ENCODE measurements at places on chromosomes 2 and 18.

GRCh38 chr18:10482985-10483949 is 28.8 kb downstream of the APCDD1 start:
- DNase-seq = peak; percentile 13

DNA sequence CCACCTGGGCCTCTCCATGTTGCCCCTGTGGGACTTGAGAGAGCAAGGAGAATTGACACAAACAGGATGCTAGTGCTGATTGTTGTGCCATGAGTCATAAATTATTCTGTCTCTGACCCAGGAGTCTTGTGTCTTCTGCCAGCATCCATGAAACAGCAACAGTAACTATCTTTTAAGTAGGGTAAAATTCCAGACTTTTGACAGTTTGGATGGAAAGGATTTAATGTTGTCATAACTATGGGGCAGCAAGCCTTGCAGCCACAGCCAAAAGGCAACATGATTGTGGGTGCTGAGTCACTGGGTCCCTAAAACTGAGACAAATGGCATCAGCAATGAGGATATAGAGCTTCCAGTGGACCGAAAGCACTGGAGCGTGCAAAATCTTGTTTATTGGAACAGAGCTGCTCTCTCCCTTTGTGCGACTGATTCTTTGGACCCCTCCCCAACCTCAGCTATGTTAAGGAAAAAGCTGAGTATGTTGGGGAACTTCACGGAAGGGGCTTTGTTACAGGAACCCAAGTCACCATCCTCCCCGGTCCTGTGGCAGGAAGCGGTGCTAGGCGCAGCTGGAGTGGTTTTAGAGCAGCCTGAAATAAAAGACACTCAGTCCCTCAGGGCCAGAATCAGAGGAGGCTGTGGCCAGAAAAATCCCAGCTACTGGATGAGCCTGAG is 9.6 kb upstream of the ITPRIPL1 start:
- DNase-seq = peak; percentile 64

GRCh38 chr2:21092308-21092869 is 31.4 kb upstream of the TDRD15 start:
- DNase-seq = no peak

GRCh38 chr2:180905002-180905401 is 75.4 kb upstream of the UBE2E3 start:
- DNase-seq = no peak

DNA sequence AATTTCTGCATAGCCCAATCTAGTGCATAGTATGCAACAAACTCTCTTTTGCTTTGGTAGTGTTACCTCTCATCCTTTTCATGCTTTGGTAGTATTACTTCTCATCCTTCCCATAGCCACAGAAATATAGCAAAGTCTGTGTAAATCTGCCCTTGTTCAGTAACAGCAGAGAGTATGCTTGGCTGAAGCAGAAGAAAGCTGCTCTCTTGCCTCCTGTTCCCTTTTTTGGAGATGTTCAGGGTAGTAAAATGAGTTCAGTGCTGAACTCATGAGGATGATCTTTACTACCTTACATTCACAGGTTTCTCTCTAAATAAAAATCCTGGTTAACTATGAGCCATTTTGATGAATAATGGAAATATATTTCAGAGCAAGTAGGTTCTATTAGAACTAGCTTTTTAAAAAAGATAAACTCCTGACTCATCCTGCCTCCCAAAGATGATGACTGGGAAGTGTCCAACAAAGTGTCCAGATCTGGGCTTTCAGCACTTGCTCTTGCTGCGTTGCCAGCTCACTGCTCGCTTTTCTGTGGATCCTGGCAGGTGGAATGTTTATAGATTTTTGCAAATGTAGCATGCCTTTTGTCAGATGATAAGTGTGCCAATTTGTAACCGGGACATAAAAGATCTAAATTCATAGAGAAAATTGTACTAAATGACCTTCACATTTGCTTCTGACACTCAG is 29.4 kb upstream of the CHMP3 start:
- DNase-seq = no peak

DNA sequence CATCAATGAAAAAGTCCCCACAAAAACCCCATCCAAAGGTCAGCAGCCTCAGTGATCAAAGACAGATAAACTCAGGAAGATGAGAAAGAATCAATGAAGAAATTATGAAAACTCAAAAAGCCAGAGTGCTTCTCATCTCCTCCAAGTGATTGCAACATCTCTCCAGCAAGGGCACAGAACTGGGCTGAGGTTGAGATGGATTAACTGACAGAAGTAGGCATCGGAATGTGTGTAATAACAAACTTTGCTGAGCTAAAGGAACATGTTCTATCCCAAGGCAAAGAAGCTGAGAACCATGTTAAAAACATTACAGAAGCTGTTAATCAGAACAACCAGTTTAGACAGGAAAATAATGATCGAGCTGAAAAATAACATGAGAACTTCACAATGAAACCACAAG is 442.8 kb upstream of the SYT4 start:
- DNase-seq = no peak

DNA sequence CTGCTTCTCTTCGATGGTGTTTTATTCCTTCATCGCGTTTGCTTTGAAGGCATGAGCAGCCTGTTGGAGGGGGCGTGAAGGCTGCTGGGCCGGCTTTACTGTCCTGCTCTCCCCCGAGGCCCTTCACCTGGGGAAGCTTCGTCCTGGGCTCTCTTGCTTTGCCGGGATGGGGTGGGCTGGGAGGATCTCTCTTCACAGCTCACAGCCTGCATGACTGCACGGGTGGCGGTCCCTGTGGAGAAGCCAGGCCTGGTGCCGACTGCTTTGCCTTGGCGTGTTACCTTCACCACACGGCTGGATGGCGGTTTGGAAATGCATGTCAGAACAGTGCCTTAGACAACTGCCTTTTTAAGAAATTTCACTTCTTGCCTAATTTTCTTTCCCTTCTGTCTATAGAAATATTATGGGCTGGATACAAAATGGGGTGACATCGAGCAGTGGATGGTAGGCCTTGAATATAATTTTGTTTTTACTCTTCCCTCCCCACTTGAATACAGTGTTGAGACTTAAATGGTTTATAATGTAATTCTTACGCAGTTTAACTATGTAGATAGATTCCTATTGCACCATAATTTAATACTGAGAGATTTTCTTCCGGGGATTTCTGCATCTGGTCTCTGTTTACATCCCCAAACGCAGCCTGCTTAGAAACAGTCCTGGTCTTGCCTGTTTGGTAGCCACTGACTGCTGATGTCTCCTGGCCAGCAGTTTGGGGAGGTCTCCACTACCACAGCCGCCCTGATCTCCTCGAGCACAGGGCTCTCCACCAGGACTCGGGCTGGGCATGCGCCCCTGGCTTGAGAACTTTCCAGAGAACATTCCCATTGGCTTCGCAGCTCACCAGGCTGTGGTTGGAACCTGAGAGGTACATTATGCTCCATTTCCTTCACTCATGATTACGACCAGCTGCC is 81.0 kb upstream of the RBM44 start:
- no peak for DNase-seq

GRCh38 chr2:19488009-19488691 is 129.7 kb upstream of the OSR1 start:
- DNase-seq = peak; percentile 84

- DNase-seq = no peak
These were observed 21.4 kb upstream of the C1QL2 start for GRCh38 chr2:119179991-119180390.

GRCh38 chr18:49584394-49584793 is 22.5 kb downstream of the LIPG start:
- DNase-seq = no peak

GRCh38 chr2:176114930-176115625 is 1.5 kb upstream of the HOXD10 start:
- DNase-seq = no peak

GRCh38 chr2:80058562-80058961 is 246.0 kb downstream of the LRRTM1 start:
- no peak for DNase-seq

GRCh38 chr18:79855147-79855933 is 57.6 kb downstream of the KCNG2 start:
- DNase-seq = no peak

DNA sequence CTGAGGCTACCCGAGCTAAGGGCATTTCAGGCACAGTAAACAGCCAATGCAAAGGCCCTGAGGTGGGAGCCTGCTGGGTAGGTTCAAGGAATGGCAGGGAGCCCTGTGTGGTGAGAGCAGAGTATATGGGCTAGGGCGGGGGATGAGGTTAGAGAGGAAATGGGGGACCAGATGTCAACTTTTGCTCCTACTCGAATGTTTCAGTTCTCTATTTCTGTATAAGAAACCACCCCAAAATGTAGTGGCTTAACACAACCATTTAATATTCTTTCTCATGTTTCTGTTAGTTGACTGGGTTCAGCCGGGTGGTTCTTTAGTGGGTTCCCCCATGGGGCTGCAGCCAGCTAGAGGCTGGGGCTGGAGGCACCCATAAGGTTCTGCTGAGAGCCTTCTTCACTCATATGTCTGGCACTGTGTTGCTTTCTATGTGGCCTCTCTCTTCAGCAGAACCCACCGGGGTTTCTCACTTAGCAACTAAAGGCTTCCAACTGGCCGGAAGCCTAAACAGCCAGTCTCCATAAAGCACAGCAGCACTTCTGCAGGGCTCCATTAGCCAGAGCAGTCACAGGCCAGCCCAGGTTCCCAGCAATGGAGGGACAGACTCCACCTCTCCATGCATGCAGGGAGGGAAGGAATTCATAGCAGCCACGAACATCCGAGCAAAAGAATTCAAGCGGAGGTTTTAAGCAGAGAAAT is 5.6 kb upstream of the ATOH8 start:
- DNase-seq = no peak

- no peak for DNase-seq
These were observed 191.5 kb upstream of the ATP5MC3 start for GRCh38 chr2:175372704-175373701.

GRCh38 chr2:37838541-37839167 is 86.4 kb upstream of the RMDN2 start:
- DNase-seq = no peak

- no peak for DNase-seq
These were observed 1456.1 kb upstream of the ACVR2A start for GRCh38 chr2:146388757-146389156.

DNA sequence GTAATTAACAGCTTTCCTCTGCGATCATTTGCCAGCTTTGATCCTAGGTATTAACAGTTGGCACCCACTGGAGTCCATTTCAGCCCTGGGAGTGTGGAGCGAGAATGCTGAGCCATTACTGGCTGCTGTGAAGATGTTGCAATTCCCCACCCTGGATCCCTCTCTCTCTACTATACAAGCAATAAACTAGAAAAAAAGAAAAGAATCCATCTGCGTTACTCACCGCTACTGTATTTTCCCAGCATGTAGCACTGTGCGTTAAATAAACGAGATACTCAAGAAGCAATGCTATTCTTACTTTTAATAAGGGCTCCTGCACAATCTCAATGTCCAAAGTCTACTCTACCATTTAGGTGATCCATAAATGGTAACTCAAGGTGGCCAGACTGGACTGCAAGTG is 8.5 kb downstream of the RTTN start:
- DNase-seq = no peak

- no peak for DNase-seq
These were observed 18.5 kb downstream of the TMEM177 start for GRCh38 chr2:119697290-119698020.

- peak; percentile 19 for DNase-seq
These were observed 93.0 kb upstream of the SMAD2 start for GRCh38 chr18:48023334-48024008.

GRCh38 chr2:168345601-168346000 is 98.2 kb upstream of the STK39 start:
- no peak for DNase-seq

- DNase-seq = no peak
These were observed 79.9 kb downstream of the NYAP2 start for GRCh38 chr2:225479386-225479785.

DNA sequence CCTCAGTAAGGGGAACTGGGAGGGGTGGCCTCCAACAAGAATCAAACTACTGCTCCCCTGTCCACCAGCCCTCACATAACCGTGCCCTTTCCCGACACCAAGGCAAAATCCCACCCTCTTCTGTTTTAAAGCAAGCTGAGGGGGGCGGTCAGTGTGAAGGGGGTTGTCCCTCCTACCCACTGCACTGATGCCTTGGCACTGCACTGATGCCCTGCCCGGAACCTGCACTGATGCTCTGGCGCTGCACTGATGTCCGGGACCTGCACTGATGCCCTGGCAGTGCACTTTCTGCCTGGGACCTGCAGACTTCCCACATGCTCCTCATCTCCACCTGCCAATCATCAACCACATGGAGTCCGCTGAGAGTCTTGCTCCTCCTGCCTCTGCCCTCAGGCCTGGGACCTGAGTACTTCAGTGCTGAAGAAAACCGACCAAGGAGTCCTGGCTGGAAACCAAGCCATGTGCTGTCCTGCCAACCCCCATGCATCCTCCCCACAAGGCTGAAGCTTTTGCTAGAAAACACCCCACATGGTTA is 179.5 kb downstream of the SMAD2 start:
- DNase-seq = no peak
